Stimulated activated CD4-positive, alpha-beta T cell treated with anti-CD3 and anti-CD28 coated beads, Interleukin-12 subunit alpha, Interleukin-12 subunit beta, amount 100 ng/mL, for 24 hours (primary cell): ENCODE measurements at places on chromosomes 5 and 9.

DNA sequence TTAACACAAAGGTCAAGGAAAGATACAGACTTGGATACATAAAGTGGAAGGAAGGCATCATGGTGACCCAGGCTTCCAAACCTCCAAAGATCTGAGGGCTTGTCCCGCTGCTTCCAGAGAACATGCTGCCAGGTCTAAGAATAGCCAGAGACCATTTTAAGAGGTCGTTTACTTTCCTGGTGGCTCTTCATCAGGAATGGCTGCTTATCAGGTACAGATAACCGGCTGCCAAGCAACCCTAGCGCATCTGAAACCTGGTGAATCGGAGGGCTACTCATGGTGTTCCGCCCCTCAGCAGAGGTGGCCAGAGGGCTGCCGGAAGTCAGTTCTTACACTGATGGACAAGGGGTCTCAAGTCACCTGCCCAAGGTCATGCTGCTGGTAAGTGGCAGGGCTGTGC, 251.3 kb upstream of the DAP start:
- no peak for DNase-seq

- DNase-seq, result no peak
Measured at GRCh38 chr5:78483809-78484521, 123.5 kb downstream of the SCAMP1 start.

GRCh38 chr5:161002571-161003074, 150.6 kb upstream of the ATP10B start:
- no peak for DNase-seq

DNA sequence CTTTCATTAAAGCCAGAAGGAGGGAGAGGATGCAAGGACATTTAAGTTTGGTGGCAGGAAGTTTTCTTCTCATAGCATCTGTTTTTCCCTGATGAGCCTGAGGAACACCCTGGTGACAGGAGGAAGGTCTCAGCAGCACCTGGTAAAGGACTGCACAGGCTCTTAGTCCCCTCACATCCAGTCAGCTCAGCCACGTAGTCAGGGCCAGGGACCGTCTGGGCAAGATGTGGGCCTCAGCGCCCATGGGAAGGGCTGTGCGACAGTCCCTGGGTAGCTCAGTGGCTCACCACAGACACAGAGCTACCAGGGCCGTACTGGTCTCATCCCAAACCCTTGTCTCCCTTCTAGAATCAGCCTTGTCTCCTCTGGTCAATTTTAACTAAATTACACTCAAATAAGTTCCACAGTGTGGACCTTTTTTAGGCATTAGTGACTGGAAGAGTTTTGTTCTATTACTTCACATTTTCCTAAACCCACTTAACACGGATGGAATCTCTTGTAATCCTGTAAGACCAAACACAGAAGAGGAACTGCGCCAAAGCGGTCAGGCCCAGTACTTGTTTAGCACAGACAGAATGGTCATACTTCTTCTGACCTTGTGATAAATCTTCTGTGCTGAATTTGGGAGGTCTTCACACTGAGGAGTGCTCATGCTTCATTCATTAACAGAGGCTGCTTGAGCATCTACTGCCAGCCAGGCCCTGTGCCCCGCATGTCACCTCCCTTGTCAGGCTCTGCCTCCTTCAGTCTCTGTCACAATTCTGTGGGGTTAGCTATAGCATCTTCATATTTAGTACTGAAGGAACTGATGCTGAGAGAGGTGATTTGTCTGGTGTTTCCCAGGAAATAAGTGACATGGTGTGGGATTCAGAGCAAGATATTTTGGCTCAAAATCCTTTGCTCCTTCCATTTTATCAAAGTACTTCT, 91.4 kb downstream of the ANGPTL2 start:
- no peak for DNase-seq

GRCh38 chr5:96294884-96295202, 138.2 kb downstream of the PCSK1 start:
- DNase-seq, result no peak

DNA sequence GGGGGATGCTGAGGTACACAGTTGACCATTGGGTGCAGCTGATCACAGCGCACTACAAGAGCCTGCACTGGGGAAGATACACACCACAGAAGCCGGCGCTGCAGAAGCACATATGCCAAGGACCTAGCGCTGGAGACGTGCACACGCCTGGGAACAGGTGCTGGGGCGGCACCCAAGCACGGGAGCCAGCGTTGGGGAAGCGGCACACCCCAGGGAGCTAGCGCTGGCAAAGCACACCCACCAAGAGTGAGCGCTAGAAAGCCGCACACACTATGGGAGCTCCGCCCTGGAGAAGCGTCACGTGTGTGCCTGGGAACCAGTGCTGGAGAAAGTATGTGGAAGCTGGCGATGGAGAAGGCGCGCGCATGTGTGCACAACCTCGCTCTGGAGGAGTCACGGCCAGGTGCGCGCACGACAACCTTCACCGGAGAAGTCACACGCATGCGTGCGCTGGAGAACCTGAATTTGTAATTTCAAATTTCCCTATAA, 4.5 kb downstream of the FANCC start:
- no peak for DNase-seq

GRCh38 chr5:35685161-35685560, 67.5 kb downstream of the SPEF2 start:
- no peak for DNase-seq

GRCh38 chr5:150213530-150213929, 23.7 kb downstream of the SLC6A7 start:
- no peak for DNase-seq

DNA sequence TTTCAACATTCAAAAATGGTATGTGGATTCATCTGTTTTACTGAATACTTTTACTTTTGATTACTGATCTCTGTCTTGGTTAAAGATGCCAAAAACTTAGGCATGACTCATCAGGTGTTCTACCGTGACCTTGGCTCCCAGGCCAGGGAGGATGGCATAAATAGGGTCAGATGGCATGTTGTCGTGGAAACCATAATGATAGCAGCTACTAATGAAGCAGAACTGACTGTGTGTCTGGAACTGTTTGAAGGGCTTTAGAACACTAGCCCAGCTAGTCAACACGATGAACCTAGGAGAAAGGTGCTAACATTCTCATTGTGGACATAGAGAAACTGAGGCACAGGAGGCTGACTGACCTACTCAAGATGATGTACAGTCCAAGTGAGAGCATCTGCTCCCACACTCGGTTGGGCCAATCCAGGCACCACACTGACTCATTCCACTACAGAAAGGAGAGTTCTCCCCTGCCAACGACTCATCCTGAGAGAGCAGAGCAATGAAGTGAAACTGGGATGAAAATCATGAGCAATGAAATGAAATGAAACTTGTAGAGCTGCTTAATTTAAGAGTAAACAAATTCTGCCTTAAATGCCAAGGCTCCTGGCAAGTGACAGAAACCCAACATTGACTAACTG, 116.0 kb downstream of the TENT4A start:
- peak; percentile 36 for DNase-seq

DNA sequence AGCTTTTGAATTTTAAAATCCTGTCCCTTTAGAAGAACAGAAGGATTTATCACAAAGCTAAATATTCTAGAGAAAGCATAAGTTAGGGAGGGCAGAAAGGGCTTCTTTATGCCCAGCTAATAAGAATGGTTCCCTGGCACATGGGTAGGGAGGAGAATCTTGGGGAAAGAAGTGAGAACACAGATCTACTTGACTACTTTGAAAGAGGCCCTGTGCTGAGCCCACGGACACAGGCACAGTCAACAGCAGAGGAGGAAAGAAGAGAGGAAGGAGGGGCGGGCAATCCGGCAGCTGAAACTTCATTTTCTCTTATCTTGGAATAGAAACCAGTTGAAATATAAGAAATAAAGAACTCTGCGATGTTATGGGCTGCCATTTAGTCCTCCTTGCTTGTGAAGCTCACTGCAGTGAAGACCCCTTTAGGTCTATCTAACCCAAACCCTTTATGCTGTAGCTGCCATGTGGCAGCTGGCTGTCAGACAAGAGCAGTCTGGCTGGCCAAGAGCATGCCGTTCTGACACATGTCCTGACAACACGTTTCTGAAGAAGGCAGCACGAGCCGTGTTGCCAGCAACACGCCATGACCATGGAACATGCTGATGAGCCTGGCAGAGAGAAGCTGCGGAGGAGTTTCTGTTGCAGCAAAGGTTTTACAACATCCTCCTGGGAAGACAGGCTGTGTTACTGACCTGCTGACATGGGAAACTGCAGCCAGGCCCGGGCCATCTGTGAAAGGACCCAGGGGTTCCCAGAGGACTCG, 34.2 kb downstream of the ABLIM3 start:
- DNase-seq, result no peak

GRCh38 chr5:1073239-1074102, 38.4 kb downstream of the SLC12A7 start:
- no peak for DNase-seq

- no peak for DNase-seq
Measured at GRCh38 chr5:91168859-91169258, 214.3 kb downstream of the ARRDC3 start.

- DNase-seq, result no peak
Measured at GRCh38 chr5:173760461-173761177, 127.5 kb upstream of the CPEB4 start.

DNA sequence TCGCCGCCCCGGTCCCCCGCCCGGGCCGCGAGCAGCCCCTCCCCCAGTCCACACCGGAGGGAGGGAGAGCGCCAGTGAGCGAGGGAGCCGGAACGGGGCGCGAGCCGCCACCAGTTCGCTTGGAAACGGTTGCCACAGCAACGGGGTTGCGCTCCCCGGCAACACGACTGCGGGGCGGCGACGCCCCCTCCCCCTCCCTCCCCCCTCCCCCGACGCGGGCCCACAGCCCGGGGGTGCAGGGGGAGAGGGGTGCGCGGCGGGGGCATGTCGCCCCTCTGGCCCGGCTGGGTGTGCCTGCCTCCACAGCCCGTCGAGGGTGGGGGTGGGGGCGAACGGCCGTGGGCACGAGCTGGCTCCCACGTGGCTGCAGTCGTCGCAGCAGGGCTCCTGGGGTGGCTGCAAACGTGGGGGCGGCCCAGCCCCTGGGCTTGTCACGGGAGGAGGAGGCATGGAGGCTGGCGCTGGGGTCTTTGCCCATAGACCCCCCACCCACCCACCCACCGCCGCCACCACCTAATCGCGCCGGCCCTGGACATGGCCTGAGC, 524 bp downstream of the PRR7 start:
- DNase-seq, result peak; percentile 56

DNA sequence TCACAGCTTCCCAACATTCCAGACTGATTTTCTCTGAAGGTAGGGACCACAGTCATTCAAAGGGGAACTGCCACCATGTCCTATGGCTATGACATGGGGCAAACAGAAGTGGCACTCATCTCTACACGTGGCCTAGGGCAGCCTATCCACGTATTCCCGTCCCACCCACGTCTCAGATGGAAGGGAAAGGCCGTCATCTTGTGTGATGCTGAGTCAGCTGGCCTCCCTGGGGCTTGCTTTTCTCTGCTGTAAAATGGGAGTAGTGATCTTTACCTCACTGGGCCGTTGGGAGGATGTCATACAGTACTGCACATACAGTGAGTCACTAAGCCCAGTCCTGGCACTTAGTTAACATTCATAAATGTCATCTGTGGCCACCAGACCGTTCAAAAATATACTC, 72.3 kb downstream of the RAPGEF1 start:
- DNase-seq, result peak; percentile 64

DNA sequence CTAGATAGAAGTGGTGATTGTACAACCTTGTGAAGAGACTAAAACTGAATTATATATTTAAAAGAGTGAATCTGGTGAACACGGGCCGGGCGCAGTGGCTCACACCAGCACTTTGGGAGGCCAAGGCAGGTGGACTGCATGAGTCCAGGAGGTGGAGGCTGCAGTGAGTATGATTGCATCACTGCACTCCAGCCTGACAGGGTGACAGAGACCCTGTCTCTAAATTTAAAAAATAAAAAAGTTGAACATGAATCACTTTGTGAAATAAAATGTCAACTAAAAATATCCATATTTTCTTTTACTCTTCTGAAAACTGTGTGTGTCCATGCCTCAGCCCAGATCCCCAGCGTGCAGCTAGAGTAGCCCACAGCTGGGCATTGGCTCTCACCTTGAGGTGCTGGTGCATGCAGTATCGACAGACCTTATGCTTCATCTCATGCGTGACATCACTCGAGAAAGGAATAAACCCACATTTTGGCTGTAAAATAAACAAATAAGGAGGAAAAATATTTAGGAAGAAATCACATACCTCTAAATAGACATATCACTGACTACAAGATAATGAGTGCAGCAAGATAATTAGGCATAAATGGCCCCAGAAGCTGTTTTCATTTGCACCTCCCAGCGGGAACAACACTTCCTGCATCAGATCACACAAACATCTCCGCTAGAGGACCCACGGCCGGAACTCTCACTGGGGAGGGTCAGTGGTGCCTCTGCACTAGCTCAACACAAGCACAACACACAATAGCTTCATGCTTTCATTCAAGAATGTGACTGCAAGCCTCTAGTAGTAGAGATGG, 22.1 kb downstream of the IPPK start:
- no peak for DNase-seq

- DNase-seq, result no peak
Measured at GRCh38 chr9:36276781-36277181, 18.5 kb upstream of the GNE start.
